Esophagus squamous epithelium (tissue), 5 donors: ENCODE measurements at places on chromosomes 1 and 21.

- DNase-seq = no peak
These were observed 21.0 kb upstream of the ARTN start for GRCh38 chr1:43912607-43913006.

- DNase-seq = no peak
These were observed 33.1 kb downstream of the PRDM2 start for GRCh38 chr1:13732971-13733667.

- no peak for DNase-seq
These were observed 5.6 kb upstream of the COG2 start for GRCh38 chr1:230636575-230637148.

GRCh38 chr1:8408151-8408839 is 90.4 kb downstream of the SLC45A1 start:
- DNase-seq = no peak

- DNase-seq = no peak
These were observed 7.0 kb upstream of the LPAR3 start for GRCh38 chr1:84899969-84900368.

GRCh38 chr21:16534408-16535101 is 804.8 kb downstream of the USP25 start:
- DNase-seq = no peak

- no peak for DNase-seq
These were observed 93.4 kb upstream of the KCNE2 start for GRCh38 chr21:34270411-34270810.
